Stimulated activated CD4-positive, alpha-beta T cell treated with anti-CD3 and anti-CD28 coated beads, TNF-alpha, amount 100 ng/mL, for 48 hours (primary cell): ENCODE measurements at places on chromosomes 2 and 18.

GRCh38 chr2:69449906-69450305 lies 12.7 kb upstream of the NFU1 start:
- no peak for DNase-seq

GRCh38 chr2:96400049-96401000 lies 64.8 kb downstream of the NCAPH start:
- DNase-seq: no peak

GRCh38 chr2:235694721-235695601 lies 201.1 kb downstream of the AGAP1 start:
- no peak for DNase-seq

DNA sequence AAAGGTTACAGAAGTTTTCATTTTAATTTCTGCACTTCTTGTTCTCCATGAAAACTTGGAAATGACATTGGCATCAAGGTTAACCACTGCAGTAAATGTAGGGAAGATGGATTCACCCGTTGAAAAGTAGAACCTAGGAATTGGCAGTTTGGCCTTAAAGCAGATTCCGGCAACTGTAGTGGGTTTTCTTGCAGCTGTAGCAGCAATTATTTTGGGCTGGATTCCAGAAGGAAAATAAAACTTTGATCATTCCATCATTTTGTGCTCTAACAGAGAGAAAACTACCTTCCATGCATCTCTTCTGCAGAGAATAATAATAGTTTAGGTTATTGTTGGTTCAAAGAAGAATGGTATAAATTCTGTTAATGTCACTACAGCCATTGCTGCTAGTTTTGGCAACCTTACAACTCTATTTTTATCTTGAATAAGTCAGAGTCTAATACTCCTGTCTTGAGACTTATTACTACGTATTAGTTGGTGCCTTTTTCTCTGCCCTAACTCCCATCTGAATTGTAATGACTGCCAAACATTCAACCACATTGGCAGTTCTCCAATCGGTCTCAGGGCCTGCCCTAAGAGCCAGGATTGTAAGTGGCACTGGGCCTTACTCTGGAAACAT lies 178.1 kb upstream of the PIEZO2 start:
- DNase-seq: no peak

- DNase-seq: no peak
Observed at GRCh38 chr2:54768772-54769428, 45.4 kb downstream of the EML6 start.

- no peak for DNase-seq
Observed at GRCh38 chr2:105969552-105969951, 224.5 kb downstream of the UXS1 start.

GRCh38 chr2:220646424-220646823 lies 925.7 kb downstream of the EPHA4 start:
- DNase-seq: no peak

DNA sequence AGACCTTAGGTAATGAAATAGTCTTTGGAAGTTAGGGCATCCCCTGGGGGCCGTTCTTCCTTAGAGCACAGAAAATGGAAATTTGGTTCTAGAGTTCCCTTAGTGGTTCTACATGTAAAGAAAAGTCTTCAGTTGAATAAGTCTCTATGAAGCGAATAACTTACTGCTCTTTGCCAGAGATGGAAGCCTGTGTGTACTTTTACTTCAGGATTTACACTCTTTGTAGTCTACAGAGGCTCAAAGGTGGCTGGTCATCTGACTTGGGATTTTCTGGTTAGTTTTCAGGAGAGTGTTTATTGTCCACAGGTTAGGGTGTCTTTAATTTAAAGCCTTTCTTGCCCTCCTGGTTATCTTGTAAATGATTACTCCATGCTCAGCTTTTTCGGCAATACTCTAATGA lies 210.6 kb downstream of the ZNF521 start:
- no peak for DNase-seq

DNA sequence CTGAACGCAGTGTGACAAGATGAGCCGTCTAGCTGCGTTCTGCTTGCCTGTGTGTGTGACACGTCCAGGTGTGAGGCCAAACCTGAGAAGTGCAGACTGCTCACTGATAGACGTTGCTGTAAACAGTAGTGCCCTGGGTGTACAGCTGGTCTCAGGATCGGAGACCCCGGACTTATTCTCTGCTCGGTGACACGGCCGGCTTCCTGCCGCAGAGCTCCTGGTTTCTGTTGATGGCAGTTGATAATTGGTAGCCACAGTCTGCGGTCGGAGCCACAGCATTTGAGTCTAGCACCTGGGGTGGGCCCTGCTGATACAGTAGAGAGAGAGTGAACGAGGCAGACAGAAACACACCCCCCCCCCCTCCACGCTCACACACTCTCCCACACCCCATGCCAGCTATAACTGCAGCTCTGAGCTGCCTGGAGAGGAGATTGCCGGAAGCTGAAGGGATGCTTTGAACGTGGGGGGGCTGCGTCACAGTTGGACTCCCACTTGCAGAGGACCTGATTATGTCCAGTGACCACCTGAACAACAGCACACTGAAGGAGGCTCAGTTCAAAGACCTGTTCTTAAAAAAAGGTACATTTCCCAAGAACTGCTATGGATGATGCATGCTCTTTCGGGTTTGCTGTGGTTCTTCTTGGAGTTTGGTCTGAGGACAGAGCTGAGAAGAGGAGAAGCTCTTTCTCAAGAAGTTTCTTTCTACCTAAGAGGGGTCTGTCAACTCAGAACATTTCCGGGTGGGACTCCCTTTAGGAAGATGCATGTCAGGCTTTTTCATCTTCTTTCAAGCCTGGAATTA lies 114.0 kb downstream of the FAM210A start:
- DNase-seq: peak; percentile 70

- no peak for DNase-seq
Observed at GRCh38 chr2:175734686-175735085, 267.4 kb downstream of the LNPK start.

GRCh38 chr18:78777992-78778391 lies 201.6 kb upstream of the SALL3 start:
- no peak for DNase-seq

- no peak for DNase-seq
Observed at GRCh38 chr2:16487686-16488085, 177.9 kb downstream of the CYRIA start.

- no peak for DNase-seq
Observed at GRCh38 chr18:55003695-55004094, 44.4 kb upstream of the CCDC68 start.

DNA sequence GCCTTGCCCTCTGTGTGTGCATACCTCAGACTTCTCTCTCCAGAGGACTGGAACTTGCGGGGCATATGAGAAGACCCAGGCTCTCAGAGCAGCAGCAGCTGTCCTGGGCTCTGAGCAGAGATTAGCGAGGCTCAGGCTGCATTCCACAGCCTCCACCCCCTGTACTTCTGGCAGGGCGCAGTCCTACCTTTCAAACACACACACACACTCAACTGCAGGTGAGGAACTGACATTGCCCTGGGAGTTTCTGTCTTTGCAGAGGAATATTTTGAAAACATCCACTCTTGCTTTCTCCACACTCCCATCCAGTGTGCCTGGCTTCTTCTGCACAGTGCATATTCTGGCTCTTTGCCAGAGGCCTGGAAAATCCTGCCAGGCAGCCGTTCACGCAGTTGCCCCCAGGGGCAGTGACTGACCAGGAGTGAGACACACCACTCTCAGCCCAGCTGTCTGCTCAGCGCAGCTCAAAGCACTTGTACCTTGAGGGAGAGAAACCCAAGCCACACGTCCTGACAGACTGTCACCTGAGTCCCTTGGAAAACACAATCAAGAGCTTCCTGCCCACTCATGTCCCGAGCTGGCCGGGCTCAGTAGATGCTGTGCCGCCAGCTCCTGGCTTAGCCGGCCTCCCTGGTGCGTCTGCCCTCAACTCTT lies 460.8 kb downstream of the RNF144A start:
- DNase-seq: no peak

DNA sequence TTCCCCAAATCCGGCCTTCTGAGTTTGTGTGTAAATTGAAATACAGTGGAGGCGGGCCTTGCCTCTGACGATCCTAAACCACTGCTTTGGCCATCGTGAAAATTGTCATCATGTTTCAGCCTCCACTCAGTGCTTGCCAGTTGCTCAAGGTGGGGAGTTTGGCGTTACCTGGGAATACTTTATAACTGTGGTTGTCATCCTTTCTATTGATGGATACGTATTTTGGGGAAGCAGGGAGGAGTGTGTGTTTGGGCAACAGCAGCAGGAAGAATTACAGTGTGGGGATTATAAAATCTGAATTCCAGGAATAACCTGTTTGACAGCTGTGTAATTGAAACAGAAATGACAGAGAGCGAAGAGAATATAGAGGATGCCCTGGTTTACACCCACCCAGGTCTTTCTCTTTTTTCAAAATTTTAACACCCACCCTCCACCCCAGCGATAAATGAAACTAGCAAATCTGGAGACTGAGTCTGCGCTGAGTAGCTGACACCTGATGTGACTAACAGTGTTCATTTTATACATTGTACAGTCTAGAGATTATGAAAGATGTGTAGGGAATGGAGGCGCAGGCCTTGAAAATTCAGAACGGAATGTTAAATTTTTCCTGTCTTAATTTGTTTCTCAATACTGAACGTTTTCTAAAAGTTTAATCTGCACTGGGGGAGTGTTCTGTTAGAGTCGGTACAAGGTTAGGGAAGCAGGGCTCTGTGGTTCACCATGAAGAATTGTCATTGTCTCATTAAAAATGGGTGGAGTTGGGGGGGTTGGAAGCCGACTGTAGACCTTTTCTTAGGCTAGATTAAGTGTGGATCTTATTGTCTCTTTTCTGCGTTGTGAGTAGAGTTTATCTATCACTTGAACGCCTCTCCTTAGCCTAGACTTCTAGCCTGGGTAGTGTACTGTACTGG lies 1.6 kb downstream of the MAP4K4 start:
- DNase-seq: no peak

DNA sequence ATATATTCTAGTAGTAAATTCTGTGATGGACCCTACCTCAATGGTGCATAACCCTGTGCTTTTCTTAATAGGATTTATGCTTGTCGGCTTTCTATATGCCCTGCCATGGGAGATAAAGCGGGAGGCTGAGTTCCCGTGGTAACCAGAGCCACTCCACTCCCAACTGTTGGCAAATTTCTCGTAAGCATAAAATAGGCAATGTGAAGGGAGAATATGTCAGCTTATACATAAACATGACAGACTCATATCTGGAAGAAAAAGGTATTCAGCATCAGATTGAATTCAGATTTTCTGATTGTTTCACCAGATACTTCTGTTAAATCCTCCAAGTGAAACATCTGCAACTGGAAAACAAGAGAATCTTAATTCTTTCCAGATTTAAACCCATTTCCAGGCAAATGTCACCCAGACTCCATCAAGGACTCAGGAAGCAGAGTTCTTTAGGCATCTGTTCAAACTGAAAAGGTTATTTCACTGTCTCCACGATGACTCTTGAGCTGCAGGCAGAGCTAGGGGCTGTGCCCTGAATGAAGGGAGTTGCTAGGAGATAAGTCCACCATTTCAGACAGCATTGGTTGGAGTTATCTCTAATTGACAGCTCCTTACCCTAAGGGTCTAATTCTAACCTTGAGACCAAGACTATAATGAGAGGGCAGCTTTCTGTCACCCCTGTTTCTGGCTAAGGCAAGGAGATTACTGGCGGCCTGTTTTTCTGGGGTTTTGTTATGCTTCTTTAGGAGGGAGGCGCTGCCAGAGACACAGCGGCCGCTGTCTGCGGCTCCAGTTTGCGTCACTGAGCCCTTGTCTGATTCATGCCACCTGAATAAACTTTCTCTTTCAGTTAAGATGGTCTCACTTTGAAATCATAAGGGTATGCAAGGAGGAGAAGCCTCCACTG lies 381.3 kb downstream of the SOX11 start:
- DNase-seq: no peak

- DNase-seq: no peak
Observed at GRCh38 chr2:197211881-197212342, 98.7 kb downstream of the ANKRD44 start.

GRCh38 chr2:41869542-41870264 lies 178.1 kb upstream of the PKDCC start:
- peak; percentile 62 for DNase-seq

- no peak for DNase-seq
Observed at GRCh38 chr2:50556934-50557575, 474.9 kb downstream of the NRXN1 start.

DNA sequence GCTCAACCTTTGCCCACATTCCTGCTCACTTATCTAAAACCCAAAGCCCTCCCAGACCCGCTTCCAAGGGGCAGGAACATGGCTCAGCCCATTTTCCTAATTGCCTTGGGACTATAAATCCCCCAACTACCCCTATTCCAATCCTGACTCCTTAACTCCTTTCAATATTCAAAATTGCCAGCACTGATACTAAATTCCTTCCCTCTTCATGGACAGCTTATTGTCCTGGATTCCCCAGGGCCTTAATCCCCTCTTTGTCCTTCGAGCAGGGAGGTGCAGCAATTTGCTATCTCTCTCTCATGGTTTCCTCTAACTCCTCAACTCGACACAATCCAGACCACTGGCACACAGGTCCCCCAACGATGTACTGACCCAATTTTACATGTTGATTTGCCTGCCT lies 99.1 kb downstream of the SLC25A12 start:
- DNase-seq: no peak

DNA sequence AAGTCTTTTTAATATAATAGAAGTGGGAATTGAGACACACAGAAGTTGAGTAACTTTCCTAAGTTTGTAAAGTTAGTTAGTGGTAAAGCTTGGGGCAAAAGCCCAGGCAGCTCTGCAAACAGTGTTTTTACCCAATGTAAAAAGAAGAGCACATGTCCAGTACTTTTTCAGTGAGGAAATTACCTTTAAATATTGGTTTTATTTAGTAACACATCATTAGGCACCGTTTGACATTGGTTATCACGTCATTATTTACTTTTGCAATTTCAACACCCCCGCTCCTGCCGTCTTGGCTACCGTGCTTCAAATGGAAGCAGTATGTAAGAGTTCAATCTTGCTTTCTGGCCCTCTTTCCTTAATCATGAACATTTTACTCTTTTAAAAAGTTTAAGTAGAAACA lies 807.9 kb downstream of the EPHA4 start:
- DNase-seq: no peak

- no peak for DNase-seq
Observed at GRCh38 chr2:117859532-117859911, 45.0 kb downstream of the DDX18 start.

- no peak for DNase-seq
Observed at GRCh38 chr18:79485788-79486355, 90.1 kb downstream of the NFATC1 start.

DNA sequence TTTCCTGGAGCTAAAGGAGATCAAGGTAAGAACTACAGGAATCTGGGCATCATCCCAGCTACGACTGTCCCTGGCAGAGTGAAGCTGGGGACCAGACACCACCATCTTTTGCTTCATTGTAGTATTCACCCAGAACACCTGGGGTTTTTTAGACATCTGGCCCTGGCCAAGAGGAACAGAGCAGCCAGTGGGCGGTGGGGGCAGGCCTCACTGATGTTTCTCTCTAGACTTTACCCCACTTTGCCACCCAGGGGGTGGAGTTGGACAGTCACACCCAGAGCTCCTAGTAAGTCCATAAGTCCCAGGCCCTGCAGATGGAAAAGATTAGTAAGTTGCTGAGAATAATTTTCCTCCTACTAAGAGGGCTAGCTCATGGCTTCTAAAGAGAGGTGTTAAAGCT lies 39.6 kb downstream of the MARCO start:
- no peak for DNase-seq
